ENCODE measurements at places on chromosomes 4 and X.

DNA sequence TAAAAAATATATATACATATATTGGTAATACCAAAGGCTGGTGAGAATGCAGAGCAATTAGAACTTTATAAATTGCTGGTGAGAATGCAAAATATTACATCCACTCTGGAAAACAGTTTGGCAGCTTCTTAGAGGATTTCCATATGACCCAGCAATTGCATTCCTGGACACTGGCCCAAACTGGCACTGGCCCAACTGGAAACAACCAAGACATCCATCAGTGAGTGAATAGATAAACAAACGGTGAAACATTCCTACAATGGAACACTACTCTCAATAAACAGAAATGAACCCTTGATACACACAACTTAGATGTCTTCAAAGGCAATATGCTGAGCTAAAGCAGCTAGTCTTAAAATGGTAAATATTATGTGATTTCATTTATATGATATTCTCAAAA, 524.2 kb downstream of the IQCM start:
- no peak for DNase-seq

DNA sequence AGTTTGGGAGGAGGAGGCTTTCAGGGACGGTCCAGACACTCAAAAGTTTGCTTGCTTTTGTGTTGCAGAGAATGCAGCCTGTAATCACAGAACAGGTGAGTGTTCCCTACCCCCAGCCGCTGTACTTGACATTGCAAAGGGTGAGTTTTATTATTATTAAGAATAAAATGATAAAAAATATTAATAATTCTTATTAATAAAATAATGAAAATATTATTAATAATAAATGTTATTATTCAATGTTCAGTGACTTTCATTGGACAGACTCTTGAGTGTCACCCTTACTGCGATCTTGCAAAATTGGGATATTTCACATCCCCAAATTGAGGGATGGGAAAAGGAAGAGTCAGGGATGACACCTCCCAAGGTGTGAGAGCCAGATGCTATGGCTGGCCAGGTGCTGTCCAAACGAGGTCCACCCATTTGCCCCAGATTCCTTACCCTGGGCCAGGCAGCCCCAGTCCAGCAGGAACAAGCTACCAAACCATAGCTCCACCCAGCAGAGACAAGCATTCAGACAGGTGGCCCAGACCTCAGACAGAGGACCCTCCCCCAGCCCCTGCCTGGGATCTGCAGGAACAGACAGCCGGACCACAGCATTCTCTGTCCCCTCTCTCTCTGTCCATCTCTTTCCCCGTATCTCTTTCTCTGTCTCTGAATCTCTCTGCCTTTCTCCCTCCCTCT, 22.4 kb downstream of the IL3RA start:
- no peak for DNase-seq

- DNase-seq = no peak
Observed at GRCh38 chr4:60885011-60885410, 315.1 kb upstream of the ADGRL3 start.

DNA sequence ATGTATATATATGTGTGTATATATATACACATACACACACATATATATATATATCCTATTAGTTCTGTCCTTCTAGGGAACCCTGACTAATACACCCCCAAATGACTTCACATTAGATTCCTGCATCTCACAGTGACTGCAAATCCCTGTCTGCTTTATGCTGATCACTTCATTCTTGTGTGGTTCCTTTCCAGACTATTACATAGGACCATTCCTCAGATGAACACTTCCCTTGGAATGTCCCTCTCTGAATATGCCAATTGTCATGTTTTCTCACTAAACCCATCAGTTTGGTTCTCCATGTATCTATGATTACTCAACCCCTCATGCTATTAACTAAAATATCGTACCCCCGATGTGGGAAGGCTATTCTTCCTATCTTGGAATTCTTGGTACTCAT, 605.2 kb upstream of the NR3C2 start:
- no peak for DNase-seq

GRCh38 chr4:38667085-38667893, 3.3 kb downstream of the KLF3 start:
- DNase-seq = peak; percentile 84

DNA sequence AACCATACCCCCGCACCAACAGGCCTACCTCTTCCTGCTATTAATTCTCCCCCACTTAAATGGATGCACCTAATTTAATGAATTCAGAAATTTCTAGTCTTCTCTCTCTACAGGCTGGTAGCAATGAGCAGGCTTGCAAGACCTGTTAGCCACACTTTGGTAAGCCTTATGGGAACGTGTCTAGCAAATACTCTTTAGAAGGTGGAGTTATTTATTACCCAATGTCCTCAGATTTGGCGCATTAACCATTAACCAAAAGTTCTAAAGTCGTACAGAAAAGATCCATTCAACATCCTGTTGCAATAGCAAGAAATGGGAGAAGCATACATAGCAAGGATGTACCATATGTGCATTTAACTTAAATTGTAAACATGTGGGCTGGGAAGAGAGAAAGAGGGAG, 47.5 kb downstream of the SLITRK2 start:
- no peak for DNase-seq

DNA sequence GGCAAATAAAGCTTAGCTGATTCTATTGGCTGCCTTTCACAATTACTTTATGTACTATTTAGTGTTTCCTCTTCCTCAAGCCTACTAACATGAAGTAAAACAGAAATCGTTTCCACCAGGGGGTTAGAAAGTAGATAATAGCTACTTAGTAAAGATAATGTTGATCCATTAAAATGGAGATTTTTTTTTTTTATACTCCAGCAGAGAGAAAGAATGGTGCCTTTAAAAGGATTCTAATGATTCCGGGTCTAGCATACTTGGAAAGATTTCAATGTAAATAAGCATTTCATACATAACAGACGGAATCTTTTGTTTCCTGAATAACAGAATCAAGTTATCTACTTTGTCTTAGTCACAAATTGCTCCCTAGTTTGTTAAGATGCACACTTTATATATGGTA, 37.1 kb downstream of the GK start:
- no peak for DNase-seq

- DNase-seq = no peak
Observed at GRCh38 chrX:100975212-100975611, 5.7 kb downstream of the ARL13A start.

GRCh38 chr4:169626331-169627282, 6.2 kb downstream of the CLCN3 start:
- DNase-seq = no peak

DNA sequence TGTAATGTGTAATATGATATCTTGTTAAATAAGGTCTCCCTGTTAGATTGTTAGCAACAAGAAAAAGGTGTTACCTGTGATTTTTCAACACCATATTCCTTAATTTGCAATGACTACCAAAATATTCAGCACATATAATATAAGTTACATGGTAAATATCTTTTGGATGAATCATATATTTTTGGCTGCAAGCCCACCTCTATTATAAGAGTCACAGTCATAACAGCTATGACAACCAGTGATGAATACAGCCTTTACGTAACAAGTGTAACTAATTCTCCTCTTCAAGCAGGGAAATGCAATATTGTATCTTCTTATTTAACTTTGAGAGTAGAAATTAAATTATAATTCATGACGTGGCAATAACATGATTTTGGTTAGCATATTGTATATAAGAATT, 187.0 kb downstream of the NLGN4X start:
- no peak for DNase-seq

DNA sequence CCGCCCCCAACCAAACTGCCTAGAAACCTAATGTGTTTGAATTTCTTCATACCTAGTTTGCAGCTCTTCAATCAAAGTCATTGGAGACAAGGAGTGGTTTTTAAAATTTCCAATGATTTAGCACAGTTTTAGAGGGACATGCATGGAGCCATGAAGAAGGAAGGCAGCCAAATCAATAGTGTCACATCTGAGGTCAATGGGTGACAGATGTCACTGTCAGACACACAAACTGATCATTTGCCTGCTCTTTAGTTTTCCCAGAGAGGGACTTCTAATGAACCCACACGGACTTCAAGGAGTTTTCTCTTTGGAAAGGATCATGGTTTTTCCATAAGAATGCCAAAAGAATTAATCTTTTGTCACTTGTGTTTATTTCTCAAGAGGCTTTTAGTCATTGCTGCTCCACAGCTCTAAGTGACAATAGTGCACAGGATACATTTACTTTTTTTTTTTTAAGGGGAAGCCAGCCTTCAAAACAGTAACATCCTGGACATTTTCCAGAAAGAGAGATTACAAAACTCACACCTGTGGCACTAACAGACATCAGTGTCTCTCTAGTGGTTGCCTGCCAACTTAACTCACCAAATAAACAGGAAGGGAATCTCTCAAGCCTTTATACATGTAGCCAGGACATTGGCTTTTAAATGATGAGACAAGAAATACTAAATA, 251.1 kb upstream of the DIAPH2 start:
- DNase-seq = no peak

GRCh38 chr4:38723726-38724474, 58.9 kb downstream of the TLR10 start:
- no peak for DNase-seq

GRCh38 chr4:94039226-94039625, 168.4 kb upstream of the SMARCAD1 start:
- DNase-seq = no peak

- DNase-seq = no peak
Observed at GRCh38 chr4:2411786-2412510, 6.5 kb downstream of the ZFYVE28 start.

- DNase-seq = no peak
Observed at GRCh38 chr4:96063639-96064038, 223.7 kb downstream of the PDHA2 start.

GRCh38 chr4:176949029-176949428, 156.3 kb upstream of the VEGFC start:
- DNase-seq = no peak

- no peak for DNase-seq
Observed at GRCh38 chr4:185106353-185106752, 36.7 kb upstream of the SLC25A4 start.

Measured in T-cell (primary cell).